ENCODE measurements at places on chromosomes 1 and 21. TPM values are rescaled to one million over a fixed set of nuclear protein-coding genes. Genes with fewer than 3 reads are reported as not detected.

EIF4G3 gene
- total RNA-seq, result 25.1 TPM

CSF3R gene
- not detected for total RNA-seq

FAM131C gene
- total RNA-seq, result 0.28 TPM

FCER1G gene
- 0.38 TPM for total RNA-seq

NECAP2 gene
- 85.1 TPM for total RNA-seq

DMBX1 gene
- total RNA-seq, result not detected

KRTAP11-1 gene
- total RNA-seq, result not detected

ADCY10 gene
- 0.19 TPM for total RNA-seq

Measured in regular cardiac myocyte (primary cell).